ENCODE measurements at places on chromosomes 7 and 10. TPM values are rescaled to one million over a fixed set of nuclear protein-coding genes. Genes with fewer than 3 reads are reported as not detected.

- DNase-seq: no peak
Measured at GRCh38 chr10:12822126-12822892, 179.2 kb downstream of the CCDC3 start.

IGF2BP3 gene
- 27.8 TPM for polyA plus RNA-seq

DNA sequence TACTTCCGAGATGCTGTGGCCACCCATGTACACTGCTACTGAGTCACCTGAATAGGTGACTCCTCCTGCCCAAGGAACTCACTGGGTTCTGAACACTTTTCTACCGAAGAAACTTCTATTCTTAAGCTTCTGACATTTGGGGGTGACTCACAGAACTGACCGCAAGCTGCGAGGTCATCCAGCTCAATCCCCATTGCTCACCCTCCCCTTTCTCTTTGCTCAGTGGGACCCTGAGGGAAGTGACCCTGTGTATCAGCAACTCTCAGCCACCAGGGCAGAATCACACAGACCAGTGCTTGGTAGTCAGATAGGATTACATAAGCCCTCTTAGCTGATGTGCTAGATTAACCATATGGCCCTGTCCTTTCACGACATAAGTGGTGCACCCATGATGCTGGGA is 46.3 kb downstream of the INSYN2A start:
- no peak for DNase-seq

DNA sequence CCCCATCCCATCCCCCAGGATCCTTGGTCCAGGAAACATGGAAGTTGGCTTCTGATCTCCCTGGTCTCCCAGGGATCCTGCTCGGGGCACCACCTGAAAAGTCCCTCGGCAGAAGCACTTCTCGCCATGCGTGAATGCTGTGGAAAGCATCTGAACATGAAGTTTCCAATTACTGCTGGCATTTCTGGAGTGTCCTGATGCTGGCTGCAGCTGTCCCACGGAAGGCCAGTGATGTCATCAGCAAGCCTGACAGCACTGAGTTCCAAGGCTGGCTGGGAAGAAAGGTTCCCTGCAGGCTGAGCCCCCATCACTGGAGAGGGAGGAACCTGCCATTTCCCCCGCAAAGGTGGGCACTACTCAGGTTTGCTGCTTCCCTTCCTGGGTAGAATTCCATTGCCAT is 71.4 kb downstream of the KCNMA1 start:
- DNase-seq: no peak

- DNase-seq: no peak
Measured at GRCh38 chr10:60914690-60915141, 29.3 kb downstream of the RHOBTB1 start.

- DNase-seq: no peak
Measured at GRCh38 chr7:128591705-128592104, 80.4 kb upstream of the GARIN1A start.

DNA sequence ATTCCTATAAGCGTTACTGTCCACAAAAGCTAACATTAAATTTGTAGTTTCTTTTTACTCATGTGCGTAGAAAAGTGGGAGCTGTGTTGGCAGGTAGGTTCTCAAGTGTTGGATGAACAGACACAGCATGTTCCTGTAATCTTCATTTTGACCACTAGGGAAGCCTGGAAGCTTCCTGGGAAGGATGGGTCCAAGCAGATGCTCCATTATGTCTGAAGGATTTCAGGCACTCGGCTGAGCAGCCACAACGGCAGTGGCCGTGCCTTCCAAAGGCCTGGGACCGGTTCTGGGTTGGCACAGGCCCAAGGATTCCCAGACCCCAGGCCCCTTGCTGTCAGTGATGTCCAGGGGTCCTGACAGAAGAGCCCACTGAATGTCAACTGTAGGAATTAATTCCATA is 386.3 kb downstream of the TNS3 start:
- DNase-seq: no peak

HGF gene
- polyA plus RNA-seq: 5.0 TPM

DNA sequence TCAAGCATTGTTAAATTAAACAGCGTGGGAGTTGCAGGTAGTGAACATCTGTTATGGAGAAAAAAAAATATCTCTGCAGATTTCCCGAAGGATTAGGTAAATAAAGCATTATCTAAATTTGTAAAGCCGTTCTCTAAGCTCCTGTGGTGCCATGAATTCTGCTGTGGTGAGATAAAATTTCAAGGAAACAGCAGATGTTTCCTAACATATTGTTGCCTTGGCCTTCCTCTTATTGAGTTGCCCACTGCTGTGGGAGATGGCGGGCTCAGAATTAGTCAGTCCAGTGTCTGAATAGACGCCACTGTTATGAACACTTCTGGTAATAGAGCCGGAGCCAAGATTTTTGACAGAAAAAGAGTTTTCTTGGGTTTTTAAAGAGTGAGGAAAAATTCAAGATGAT is 82.6 kb upstream of the ELMO1 start:
- DNase-seq: no peak

GRCh38 chr7:129824291-129825208 is 128.2 kb downstream of the UBE2H start:
- no peak for DNase-seq

GRCh38 chr10:107473225-107473624 is 308.7 kb upstream of the SORCS1 start:
- DNase-seq: no peak

LIPM gene
- not detected for polyA plus RNA-seq

PPP1R3C gene
- polyA plus RNA-seq: 161 TPM

GRCh38 chr10:88433565-88434186 is 149.4 kb downstream of the RNLS start:
- DNase-seq: no peak

DNA sequence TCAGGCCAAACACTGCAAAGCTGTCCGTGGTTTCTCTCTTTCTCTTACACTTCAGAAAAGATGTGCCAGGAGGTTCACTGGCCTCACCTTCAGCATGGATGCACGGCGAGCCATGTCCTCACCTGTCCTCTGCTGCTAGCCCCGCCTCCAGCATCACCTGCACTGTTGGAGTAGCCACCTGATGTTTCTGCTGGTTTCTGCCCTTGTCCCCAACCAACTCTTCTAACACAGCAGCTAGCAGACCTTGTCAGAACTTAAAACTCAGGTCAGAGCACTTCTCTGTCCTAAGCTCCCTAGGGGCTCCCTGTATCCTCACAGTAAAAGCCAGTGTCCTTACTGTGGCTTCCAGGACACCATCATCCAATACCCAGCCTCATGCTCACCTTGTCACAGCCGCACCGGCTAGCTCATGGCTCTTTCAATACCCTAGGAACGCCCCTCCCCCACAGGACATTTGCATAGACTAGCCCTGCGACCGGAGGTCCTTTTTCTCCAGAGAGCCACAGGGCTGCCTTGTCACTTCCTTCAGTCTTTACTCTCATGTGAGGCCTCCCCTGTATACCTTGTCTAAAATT is 15.2 kb downstream of the PALD1 start:
- no peak for DNase-seq

- DNase-seq: no peak
Measured at GRCh38 chr7:18570441-18570840, 74.9 kb downstream of the HDAC9 start.

ASB15 gene
- 5.6 TPM for polyA plus RNA-seq

LYZL1 gene
- polyA plus RNA-seq: not detected

DNA sequence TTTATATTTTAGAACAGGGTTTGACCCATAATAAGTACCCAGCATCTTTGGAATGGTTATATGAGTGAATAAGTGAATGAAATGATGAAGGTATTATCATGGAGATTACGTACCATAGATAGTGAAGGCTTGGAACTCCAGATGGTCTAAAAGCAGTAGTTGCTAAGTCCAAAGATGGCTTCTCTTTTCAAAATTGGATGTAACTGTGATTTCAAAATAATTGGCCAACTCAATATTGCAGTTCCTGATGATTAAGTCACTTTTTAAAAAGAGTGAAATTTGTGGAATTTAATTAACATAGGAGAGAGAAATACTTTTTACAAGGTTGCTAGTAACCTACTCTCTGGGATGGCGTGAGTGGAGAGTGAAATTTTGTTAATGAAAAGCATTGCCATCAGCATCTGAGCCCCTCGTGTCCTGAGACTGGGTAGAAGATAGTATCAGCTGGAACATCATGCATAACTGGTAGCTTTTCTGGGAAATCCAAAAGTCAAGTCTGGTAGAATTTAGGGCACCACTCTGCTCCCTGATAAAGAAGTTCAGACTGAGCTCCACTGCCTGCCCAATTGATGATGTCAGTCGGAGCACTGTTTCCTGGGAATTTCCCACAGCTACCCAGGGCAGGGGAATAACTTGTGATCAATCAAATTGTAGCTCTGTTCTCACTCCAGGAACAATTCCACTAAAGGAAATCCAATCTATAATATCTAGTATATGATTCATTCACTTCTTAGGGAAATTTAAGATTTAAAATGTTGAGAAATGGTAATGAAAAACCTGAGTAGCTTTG is 3.2 kb downstream of the GPR141 start:
- no peak for DNase-seq

- no peak for DNase-seq
Measured at GRCh38 chr7:154650275-154650674, 352.6 kb downstream of the PAXIP1 start.

DNA sequence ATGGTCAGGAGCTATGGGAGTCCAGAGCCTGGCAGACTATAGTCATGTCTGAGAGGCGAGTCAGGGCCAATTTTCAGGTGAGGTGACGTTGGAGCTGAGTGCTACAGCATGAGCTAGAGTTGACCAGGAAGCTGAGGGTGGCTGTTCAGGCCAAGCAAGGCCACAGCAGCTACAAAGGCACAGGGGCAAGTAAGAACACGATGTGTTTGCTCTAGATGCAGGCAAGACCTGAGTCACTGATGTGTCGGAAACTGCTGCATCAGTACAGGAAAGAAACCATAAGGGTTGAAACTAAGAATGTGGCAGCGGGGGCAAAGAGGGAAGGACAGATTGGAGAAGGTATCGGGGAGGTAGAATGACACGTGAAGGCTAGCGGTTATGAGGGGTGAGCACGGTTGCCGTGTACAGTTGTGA is 11.8 kb upstream of the RRP12 start:
- no peak for DNase-seq

GRCh38 chr10:84352251-84352842 is 24.0 kb downstream of the CCSER2 start:
- no peak for DNase-seq
